ENCODE measurements at places on chromosomes 12 and 14.
A peak's percentile ranks its signal among the peaks of the same experiment; 100 is the strongest.

DNA sequence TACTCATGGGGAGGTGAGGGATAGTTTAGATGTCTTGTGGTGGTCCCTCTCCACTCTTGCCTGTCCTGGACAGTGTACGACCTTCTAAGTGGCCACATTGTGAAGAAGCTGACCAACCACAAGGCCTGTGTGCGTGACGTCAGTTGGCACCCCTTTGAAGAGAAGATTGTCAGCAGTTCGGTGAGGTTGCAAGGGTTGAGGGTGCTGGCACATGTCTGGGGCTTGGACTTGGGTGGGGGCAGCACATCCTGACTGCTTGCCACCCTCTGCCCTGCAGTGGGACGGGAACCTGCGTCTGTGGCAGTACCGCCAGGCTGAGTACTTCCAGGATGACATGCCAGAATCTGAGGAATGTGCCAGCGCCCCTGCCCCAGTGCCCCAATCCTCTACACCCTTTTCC is 7.6 kb upstream of the FITM1 start:
- no peak for DNase-seq
- no peaks in the 10 kb centered on the region for H3K4me1 ChIP-seq
- H3K27me3 ChIP-seq, result no peaks in the 10 kb centered on the region
- H3K27ac ChIP-seq, result no peak overlapping the region
- H3K36me3 ChIP-seq, result peaks cover 35% of the 10 kb centered on the region

DNA sequence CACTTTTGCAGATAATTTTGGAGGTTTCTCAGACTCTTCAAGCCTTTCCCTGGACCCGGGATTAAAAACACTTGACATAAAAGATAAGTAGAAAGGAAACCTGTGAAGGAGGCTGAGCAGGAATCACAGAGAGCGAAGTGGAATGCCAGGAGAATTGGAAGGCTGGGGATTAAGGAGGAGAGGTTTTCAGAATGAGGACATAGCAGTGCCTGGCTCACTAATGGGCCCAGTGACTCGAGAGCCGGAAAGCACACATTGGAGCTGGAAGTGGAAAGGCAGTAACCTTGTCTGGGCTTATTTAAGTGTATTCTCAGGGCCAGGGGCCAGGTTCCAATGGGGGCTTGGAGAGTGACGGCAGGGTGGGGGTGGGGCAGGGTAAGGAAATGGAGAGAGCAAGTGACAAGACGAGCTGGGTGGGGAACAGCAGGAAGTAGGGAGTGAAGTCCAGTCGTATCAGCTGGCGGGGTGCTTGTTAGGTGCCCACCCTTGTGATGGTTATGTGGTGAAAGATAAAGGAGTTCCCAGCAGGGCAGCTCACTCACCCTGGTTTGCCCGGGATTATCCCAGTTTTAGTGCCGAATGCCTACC is 13.1 kb downstream of the EVL start:
- H3K27ac ChIP-seq, result peak overlapping the region; percentile 93
- DNase-seq, result peak; percentile 40
- no peak overlapping the region for H3K4me3 ChIP-seq
- no peaks in the 10 kb centered on the region for H3K27me3 ChIP-seq
- peaks cover 77% of the 10 kb centered on the region for H3K4me1 ChIP-seq
- no peaks in the 10 kb centered on the region for H3K36me3 ChIP-seq

DNA sequence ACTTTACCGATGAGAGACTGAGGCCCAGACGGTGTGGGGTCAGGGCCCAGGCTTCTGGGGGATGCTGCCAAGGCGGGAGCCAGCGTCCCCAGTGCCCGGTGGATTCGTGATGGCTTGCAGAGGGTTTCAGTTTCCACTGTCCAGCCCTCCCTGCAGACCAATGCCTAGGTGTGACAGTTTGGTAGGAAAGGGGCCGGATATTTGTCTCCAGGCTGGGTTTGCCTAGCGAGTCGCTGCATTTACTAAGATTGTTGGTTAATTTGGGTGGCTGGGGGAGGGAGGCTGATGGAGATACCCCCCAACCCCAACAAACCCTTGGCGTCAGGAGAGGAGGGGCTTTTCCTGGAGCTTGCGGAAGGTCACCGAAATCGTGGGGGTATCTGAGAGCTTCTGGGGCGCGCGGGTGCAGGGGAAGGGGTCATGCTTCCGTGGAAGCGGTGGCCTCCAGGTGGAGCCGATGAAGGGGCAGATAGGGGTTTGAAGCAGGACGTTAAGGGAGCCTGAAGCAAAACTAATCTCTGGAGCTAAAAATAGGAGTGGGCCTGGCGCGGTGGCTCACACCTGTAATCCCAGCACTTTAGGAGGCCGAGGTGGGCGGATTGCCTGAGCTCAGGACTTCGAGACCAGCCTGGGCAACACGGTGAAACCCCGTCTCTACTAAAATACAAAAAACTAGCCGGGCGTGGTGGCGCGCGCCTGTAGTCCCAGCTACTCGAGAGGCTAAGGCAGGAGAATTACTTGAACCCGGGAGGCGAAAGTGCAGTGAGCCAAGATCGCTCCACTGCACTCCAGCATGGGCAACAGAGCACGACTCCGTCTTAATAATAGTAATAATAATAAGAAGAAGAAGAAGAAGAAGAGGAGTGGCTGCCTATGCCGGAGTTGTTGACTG is 1.1 kb upstream of the CDC42BPB start:
- peaks cover 3% of the 10 kb centered on the region for H3K36me3 ChIP-seq
- peak overlapping the region; percentile 66 for H3K27ac ChIP-seq
- peak overlapping the region; percentile 78 for H3K4me3 ChIP-seq
- H3K27me3 ChIP-seq, result no peaks in the 10 kb centered on the region
- DNase-seq, result no peak

GRCh38 chr14:67186789-67187584 is 2.3 kb upstream of the GARIN2 start:
- no peaks in the 10 kb centered on the region for H3K36me3 ChIP-seq
- DNase-seq, result no peak
- no peaks in the 10 kb centered on the region for H3K4me1 ChIP-seq

- peaks cover 2% of the 10 kb centered on the region for H3K4me1 ChIP-seq
- H3K27me3 ChIP-seq, result no peaks in the 10 kb centered on the region
- peaks cover 15% of the 10 kb centered on the region for H3K36me3 ChIP-seq
- H3K4me3 ChIP-seq, result no peak overlapping the region
- H3K27ac ChIP-seq, result no peak overlapping the region
Observed at GRCh38 chr14:103581954-103582703, 19.4 kb downstream of the COA8 start.

- H3K4me1 ChIP-seq, result no peaks in the 10 kb centered on the region
- no peak overlapping the region for H3K27ac ChIP-seq
- peaks cover 15% of the 10 kb centered on the region for H3K27me3 ChIP-seq
- H3K4me3 ChIP-seq, result no peak overlapping the region
- H3K36me3 ChIP-seq, result no peaks in the 10 kb centered on the region
- DNase-seq, result no peak
Observed at GRCh38 chr12:101667591-101667990, 29.8 kb upstream of the CHPT1 start.

DNA sequence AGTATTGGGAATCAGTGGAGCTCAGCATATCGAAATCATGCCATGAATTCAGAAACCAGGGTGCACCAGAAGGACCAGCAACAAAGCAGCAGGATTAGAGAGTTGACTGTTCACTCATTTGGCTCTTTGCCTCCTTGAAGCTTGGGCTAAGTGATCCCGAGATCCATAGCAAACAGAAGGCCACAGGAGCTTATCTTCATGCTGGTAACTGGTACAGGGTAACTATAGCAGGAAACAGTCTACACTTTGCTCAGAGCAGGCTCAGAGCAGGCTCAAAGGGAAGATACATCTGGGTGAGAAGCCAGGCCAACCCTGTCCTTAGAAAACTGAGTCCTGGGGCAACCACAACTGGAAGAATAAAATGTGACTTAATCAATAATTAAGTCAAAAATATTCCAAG is 111.1 kb downstream of the GRIN2B start:
- no peak overlapping the region for H3K27ac ChIP-seq
- H3K27me3 ChIP-seq, result peaks cover 4% of the 10 kb centered on the region
- H3K4me1 ChIP-seq, result no peaks in the 10 kb centered on the region
- H3K4me3 ChIP-seq, result no peak overlapping the region

GRCh38 chr14:67387195-67387594 is 24.8 kb downstream of the PLEK2 start:
- no peak overlapping the region for H3K27ac ChIP-seq
- H3K36me3 ChIP-seq, result peaks cover 41% of the 10 kb centered on the region
- H3K4me3 ChIP-seq, result no peak overlapping the region
- no peak for DNase-seq
- H3K4me1 ChIP-seq, result no peaks in the 10 kb centered on the region
- H3K27me3 ChIP-seq, result no peaks in the 10 kb centered on the region

GRCh38 chr14:100535287-100536120 is 51.7 kb downstream of the BEGAIN start:
- DNase-seq, result peak; percentile 78
- H3K36me3 ChIP-seq, result peaks cover 5% of the 10 kb centered on the region
- peak overlapping the region; percentile 35 for H3K27ac ChIP-seq
- no peaks in the 10 kb centered on the region for H3K27me3 ChIP-seq

GRCh38 chr12:125193376-125194152 is 128.3 kb downstream of the AACS start:
- H3K4me3 ChIP-seq, result no peak overlapping the region
- H3K27ac ChIP-seq, result no peak overlapping the region
- no peak for DNase-seq
- no peaks in the 10 kb centered on the region for H3K4me1 ChIP-seq
- peaks cover 55% of the 10 kb centered on the region for H3K27me3 ChIP-seq
- H3K36me3 ChIP-seq, result no peaks in the 10 kb centered on the region

- H3K27ac ChIP-seq, result no peak overlapping the region
- H3K4me3 ChIP-seq, result no peak overlapping the region
- no peaks in the 10 kb centered on the region for H3K36me3 ChIP-seq
- DNase-seq, result no peak
Observed at GRCh38 chr12:130651188-130651959, 64.7 kb downstream of the RIMBP2 start.

DNA sequence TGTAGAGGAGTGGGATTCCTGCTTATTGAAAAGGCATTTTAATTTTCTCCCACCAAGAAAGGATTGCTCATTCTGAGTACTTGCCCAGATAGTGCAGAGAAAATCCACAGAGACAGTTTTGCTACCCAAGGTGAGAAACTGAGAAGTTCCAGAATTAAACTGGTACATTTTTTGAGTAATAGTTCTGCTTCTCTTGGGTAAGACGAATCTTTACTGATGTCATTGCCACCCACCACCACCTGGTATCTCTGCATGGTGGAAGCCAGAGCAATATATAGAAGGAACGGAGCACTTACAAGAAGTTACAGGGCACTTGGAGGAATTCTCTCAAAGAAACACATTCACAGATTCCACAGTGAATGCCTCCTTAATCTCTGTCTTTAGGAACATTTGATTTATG is 20.7 kb upstream of the FRMD6 start:
- peaks cover 11% of the 10 kb centered on the region for H3K4me1 ChIP-seq
- no peaks in the 10 kb centered on the region for H3K27me3 ChIP-seq
- H3K4me3 ChIP-seq, result no peak overlapping the region
- H3K27ac ChIP-seq, result no peak overlapping the region

- no peaks in the 10 kb centered on the region for H3K4me1 ChIP-seq
- DNase-seq, result peak; percentile 42
- no peaks in the 10 kb centered on the region for H3K36me3 ChIP-seq
- H3K27ac ChIP-seq, result no peak overlapping the region
Observed at GRCh38 chr12:112928978-112929377, 9.3 kb upstream of the OAS3 start.

DNA sequence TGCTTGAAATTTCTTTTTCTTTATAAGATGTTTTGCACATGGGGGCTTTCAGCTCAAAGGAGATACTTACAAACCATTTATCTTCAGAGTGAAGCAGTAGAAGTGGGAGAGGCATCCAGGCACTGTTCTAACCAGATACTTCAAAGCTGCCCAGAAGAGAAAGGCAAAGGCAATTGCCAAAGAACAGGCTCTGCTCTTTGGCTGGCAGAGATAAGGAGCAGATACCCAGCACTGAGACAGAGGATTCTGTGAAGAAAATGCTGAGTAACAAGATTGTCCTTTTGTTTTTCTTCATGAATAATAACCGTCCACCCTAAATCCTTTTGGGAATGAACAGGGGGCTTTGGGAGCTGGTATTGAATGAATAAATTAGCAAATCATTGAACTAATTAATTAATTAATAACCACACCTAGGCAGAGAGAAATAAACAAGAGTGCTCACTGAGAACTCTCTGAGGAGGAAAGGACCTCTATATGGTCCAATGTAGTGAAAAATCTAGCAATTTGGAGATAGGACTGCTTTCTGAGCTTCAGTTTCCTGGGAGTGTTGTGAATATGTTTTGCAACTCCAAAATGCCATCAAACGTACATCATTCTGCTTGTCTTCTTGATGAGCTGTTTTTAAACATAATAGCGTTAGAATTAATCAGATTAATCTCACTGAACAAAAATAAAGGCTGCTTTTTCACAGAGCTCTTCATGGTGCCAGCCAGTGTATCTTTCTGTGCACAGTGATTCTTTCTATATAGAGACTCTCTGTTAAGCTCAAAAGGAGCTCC is 192.8 kb upstream of the AMIGO2 start:
- peaks cover 62% of the 10 kb centered on the region for H3K4me1 ChIP-seq
- H3K4me3 ChIP-seq, result no peak overlapping the region
- no peak for DNase-seq
- H3K36me3 ChIP-seq, result peaks cover 2% of the 10 kb centered on the region
- no peaks in the 10 kb centered on the region for H3K27me3 ChIP-seq

DNA sequence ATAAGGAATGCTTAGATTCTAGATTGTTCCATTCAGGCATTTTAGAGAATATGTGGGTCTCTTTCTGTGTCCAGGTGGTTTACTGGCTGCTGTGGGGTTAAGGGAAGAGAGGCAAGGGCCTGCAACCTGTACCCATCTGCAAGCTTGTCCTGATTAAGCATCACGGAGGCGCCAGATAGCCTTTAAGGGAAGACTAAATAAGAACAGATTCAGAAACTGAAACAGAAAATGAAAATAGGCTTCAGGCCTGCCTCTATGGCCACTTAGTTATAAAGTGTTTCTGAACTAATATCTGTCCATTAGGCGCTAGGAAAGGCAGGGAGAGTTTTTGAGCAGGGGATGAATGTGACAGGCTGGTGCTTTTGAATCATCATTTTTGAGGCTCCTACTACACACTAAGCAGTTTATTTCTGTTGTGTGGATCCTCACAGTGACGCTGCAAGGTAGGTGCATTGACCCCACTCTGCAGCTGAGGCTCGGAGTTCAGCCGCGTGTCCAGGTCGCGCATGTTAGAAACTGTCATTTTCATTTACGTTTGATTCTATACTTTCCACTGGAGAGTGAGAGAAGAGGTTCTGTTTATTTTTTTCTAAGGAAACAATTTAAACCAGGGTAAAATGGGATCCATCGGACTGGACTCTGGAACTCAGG is 47.4 kb downstream of the SLC6A12 start:
- no peaks in the 10 kb centered on the region for H3K36me3 ChIP-seq
- H3K27me3 ChIP-seq, result peaks cover 22% of the 10 kb centered on the region
- H3K27ac ChIP-seq, result no peak overlapping the region
- no peak for DNase-seq

DNA sequence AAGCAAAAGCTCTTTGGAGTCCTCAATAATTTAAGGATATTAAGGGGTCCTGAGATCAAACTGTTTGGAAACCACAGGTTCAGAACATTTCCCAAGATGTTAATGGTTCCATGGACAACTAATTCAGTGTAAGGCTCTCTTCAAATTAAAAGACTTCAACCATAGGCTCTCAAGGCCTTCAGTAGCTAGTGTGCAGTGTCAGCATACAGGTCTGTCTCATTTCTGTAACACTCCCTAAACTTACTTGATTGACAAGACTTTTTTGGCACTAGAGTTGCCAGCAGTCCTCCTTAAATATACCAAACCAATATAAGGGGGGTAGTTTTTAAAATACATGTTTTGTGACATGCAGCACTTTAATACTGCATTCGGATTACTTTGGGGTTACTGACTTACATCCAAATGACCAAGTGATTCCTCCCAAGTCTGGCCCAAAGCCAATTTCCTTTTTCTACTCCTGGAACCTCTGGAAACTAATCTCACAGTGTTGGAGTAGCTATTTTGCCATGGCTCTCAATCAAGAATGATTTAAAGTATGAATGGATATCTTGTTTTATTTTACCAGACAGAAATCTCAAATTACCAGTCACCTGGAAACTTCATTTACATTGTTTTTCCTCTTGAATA is 22.7 kb downstream of the CSRP2 start:
- H3K27ac ChIP-seq, result no peak overlapping the region
- peaks cover 46% of the 10 kb centered on the region for H3K36me3 ChIP-seq
- DNase-seq, result no peak

Measured in osteocyte (in vitro differentiated cells).